M059J (cell line): ENCODE measurements at places on chromosomes 6 and 20. TPM values are rescaled to one million over a fixed set of nuclear protein-coding genes. Genes with fewer than 3 reads are reported as not detected.

- no peak for DNase-seq
Observed at GRCh38 chr20:1876975-1877608, 18.1 kb upstream of the SIRPA start.

DNA sequence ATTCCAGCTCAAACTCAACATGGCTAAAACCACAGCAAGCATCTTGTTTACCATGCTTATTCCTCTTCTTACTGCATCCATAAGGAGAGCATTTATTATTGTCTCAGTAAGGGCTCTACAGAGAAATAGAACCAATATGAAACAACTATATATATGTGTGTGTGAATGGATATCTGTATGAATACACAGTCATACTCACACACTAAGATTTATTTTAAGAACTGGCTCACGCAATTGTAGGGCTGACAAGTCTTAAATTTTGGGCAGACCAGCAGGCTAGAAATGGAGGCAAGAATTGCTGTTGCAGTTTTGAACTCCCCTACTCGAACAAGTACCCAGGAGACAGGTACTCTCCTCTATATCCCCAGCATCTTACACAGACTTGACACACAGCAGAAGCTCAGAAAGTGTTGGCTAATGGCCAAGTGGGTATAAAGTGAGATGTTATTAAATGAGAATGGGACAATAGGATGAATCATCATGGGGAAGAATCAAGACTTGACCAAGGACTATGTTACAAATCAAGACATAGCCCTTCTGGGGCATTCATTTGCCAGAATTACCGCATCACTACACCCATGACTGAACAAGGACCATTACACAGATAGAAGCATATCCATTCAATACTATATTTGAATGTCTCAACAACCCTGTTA, 13.0 kb downstream of the ZHX3 start:
- peak; percentile 32 for DNase-seq

- no peak for DNase-seq
Observed at GRCh38 chr6:393391-394221, 2.1 kb downstream of the IRF4 start.

- no peak for DNase-seq
Observed at GRCh38 chr20:63351811-63352591, 9.1 kb downstream of the CHRNA4 start.

DNA sequence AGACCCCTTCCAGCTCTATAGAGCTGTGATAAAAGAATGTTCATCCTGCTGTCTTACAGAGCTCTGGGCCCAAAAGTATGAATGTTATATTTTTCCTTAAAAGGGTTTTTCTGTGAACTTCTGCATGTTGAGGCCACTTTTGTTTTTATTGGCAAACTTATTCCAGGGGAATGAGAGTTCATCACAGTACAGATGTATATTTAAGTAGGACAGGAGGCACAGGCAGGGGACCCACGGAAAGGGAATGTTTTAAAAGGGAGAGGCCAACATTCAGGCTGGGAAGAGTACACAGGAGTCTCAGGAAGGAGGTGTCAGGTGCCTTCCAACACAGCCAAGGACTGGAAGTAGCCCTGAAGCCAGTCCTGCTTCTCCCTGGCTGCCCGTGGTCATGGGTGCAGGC, 148.4 kb downstream of the EYA2 start:
- DNase-seq, result no peak

- peak; percentile 66 for DNase-seq
Observed at GRCh38 chr6:87944541-87944954, 103.1 kb upstream of the SPACA1 start.

GRCh38 chr20:3843490-3843889, 3.1 kb upstream of the MAVS start:
- peak; percentile 93 for DNase-seq

The GJA10 gene
- not detected in 2 replicates for total RNA-seq

The PTCRA gene
- total RNA-seq, result not detected in 2 replicates

The MUCL3 gene
- not detected in 2 replicates for total RNA-seq
